ENCODE measurements at places on chromosomes 12 and 14.

GRCh38 chr12:128810182-128811127 is 13.3 kb downstream of the SLC15A4 start:
- DNase-seq: no peak

DNA sequence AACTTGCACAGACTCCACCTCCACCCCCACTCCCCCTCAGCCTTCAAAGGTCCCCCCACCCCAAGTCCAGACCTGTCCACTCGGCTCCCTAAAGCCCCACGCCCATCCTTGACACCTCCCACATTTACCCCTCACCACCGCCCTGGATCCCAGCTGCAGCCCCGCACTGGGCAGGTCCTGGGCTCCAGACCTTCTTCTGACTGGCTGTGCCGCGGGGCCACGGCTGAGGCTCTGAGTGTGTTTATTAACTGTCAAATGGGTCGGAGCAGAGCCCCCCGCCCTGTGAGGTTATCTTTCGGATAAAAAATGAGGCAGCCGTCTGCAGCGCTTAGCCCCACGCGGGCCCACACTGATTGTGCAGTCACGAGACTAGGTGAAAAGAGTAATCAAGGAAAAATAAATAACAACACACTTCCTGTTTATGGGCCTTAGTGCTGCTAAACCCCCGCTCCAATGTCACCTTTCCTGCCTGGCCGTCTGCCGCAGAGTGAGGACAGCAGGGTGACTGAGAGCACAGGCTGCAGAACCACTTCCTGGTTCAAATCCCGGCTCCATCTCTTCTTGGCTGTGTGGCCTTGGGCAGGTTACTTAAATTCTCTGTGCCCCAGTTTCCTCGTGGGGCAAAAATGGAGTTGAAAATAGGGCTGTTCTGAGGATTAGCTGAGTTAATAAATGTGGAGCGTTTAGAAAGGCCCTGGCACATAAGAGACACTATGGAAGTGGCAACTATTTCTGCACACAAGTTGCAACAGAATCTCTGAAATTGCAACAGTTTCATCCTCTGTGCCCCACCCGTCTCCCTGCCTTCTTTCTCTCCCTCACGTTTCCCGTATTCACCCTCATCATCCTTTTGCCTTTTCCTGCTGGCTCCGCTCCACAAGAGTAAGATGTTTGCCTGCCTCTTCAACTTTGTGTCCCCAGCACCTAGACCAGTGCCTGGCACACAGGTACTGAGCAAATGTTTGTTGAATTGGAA is 9.4 kb downstream of the SETD1B start:
- DNase-seq: no peak

- DNase-seq: no peak
These were observed 431 bp downstream of the HIP1R start for GRCh38 chr12:122835750-122836026.

- peak; percentile 94 for DNase-seq
These were observed 22.4 kb downstream of the CALM1 start for GRCh38 chr14:90419200-90419599.

DNA sequence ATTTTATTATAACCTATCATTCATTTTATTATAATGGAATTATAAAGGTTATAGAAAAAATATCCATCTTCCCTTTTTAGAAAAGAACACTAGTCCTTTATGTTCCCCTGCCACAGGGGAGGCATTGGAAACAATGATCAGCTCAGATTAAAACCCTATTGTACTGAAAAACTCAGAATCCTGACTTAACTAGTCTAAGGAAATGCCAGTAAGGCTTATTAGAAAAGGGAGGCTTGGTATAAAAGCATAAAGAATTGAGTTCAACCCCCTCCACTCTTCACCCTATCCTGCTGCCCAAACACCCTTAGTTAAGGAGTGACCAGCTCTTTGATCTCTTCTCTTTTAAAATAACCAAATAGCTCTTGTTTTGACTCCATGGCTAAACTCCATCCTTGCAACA is 36.0 kb downstream of the PUS7L start:
- DNase-seq: no peak

GRCh38 chr14:61064210-61064609 is 83.2 kb downstream of the SLC38A6 start:
- DNase-seq: no peak

DNA sequence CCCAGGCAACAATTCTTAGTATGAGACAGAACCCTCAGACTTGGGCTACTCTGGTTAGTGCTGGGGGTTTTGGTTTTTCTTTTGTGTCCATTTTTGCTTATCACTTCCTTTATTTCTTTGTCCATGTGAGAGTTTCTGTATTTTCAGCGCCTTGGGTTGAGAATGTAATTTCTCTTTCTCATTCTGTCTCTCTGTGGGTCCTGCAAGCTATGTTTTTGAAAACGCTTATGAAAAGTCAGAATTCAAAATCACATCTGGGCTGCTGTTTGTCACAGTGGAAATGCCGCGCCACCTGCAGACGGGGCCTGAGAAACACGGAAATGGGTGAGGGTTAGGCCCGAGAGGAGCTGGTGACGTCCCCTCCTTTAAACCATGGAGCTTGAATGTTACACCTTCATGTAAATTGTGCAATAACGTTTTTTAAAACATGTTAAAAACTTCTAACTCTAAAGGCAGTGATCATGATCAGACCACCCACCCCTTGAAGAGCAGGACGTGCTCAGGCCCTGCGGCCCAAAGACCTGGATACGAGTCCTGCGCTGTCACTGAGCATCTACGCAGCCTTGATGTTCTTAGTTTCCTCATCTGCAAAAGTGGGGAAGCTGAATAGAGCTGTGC is 26.1 kb downstream of the JDP2 start:
- DNase-seq: no peak

GRCh38 chr12:41636653-41637052 is 448.5 kb downstream of the PDZRN4 start:
- no peak for DNase-seq

DNA sequence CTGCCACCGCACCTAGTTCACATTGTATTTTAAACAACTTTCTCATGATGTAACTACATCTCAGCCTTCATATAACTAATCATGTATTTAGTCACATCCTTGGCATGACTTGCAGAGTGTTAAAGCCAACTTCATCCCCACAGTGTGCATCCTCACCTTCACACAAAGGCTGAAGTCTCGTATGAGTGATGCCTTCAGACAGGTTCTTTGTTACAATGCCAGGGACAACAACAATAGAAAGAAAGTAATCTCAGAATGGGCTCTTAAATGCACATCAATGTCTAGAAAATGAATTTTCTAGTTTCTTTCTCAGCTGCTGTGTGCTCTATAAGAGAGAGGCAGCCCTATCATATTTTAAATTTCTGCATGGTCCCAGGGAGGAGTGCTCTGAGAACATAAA is 221.3 kb downstream of the DIO2 start:
- DNase-seq: no peak

DNA sequence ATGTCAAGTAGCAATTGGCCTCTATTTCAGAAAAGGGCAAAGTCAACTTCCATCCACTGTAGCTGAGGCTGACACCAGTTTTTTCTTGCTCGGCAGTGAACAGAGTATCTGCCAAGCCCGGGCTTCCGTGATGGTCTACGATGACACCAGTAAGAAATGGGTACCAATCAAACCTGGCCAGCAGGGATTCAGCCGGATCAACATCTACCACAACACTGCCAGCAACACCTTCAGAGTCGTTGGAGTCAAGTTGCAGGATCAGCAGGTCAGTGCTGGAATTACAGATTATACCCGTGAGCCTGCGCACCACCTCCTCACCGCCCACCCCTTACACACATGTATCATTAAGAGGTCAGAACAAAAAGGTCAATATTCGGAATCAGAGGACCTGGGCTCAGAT is 19.4 kb downstream of the EVL start:
- no peak for DNase-seq

GRCh38 chr12:123900871-123901376 is 71.7 kb downstream of the CCDC92 start:
- no peak for DNase-seq

GRCh38 chr12:91565846-91566245 is 383.2 kb upstream of the DCN start:
- no peak for DNase-seq
